ENCODE measurements at places on chromosomes 7 and 10.

DNA sequence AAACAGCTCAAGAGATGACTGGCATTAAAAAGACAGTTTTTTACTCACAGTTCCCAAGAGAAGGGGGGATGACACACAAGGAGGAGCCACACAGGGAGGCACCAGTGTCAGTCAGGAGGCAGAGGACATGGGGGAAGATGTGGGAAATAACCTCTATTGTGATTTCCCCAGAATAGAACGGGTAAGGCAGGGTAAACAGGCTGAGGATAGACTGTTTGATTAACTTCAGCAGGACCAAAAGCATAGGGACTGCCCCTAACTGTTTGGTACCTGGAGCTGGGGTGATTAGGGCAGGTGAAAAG, 60.7 kb downstream of the RAPGEF5 start:
- no peak for DNase-seq

DNA sequence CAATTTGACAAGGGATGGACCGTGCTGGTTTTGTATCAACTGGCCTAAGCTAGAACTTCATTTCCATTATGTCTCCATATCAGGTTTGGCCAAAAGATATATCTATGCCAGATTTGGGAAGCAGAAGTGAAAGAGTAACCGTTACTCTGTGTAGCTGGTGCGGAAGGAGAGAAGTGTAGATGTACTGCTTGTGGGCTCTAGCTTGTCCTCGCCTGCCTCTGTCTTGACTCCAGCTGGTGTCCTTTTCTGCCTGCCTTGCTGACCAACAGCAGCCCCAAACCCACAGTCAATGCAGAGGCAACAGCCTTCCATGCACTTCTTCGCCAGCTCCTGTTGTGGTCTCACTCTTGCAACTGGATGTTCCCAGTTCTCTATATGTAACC, 128.5 kb downstream of the KIF20B start:
- no peak for DNase-seq

- no peak for DNase-seq
These were observed 674 bp downstream of the MRPS24 start for GRCh38 chr7:43868681-43869005.

- DNase-seq, result no peak
These were observed 122.2 kb downstream of the CUBN start for GRCh38 chr10:17007418-17007770.

DNA sequence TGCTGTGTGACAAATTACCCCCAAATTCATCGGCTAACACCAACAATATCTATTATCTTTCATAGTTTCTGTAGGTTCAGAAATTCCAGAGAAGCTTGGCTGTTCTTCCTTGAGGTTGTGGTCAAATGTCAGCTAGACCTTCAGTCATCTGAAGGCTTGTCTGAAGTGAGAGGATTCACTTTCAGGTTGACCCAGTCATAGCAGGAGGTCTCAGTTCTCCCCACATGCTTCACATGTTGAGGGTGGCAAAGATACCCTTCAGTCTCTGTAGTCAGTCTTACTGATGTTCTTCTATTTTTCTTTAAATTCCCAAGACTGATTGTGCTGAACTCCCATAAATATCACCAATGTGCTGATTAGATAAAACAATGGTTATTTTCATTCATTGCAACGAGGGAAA, 1692.0 kb downstream of the REEP3 start:
- DNase-seq, result no peak

GRCh38 chr10:97518301-97519043, 19.7 kb downstream of the UBTD1 start:
- DNase-seq, result no peak

DNA sequence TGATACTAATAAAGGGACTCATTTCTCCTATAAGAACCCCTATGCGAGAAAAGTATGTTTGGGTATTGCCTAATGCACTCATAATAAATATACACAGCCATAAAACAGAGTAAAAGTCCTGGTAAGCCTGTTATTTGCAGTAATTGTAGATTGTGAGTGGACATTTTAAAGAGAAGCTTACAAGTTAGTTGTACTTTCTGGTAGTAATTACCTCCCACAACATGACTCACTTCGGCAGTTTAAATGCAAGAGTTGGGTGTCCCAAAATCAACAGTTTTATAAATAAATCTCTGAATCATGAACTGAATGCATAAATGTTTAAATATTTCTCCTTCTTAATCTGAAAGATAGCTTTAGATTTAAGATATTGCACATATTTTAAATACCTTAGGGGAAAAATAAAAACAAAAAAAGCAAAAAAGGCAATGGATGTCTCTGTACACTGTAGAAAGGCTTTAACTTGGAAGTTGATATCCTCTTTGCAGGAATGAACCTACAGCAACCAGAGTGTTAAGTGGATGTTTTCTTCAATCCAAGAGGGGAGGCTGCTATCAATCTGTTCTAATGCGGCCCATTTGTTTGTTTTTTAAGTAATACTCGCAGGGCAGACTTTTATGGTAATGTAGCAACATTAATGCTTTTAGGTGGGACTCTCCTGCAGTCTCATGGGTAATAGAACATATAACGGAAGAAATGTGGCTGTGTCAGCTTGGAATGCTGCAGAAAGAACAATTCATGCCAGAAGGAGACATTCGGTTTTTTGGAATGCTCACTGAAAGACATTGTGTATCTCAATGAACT, 57.3 kb upstream of the ZEB1 start:
- DNase-seq, result no peak

DNA sequence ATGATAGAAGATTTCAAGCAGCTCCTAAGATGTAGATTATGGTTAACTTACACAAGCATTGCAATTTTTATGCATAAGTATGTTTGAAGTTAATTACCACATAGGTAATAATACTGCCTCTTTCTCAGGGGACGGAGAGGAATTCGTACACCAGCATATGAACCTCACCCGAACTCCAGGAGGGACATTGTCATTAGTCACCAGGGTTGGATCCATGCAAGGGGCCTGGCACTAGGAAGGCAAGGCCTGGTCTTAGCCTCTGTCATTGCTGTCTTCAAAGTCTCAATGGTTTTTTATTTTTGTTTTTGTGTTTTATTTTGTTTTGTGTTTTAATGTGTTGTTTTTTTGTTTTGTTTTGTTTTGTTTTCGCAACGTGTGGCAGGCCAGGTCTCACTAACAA, 145.6 kb upstream of the PPP2R2D start:
- DNase-seq, result no peak

DNA sequence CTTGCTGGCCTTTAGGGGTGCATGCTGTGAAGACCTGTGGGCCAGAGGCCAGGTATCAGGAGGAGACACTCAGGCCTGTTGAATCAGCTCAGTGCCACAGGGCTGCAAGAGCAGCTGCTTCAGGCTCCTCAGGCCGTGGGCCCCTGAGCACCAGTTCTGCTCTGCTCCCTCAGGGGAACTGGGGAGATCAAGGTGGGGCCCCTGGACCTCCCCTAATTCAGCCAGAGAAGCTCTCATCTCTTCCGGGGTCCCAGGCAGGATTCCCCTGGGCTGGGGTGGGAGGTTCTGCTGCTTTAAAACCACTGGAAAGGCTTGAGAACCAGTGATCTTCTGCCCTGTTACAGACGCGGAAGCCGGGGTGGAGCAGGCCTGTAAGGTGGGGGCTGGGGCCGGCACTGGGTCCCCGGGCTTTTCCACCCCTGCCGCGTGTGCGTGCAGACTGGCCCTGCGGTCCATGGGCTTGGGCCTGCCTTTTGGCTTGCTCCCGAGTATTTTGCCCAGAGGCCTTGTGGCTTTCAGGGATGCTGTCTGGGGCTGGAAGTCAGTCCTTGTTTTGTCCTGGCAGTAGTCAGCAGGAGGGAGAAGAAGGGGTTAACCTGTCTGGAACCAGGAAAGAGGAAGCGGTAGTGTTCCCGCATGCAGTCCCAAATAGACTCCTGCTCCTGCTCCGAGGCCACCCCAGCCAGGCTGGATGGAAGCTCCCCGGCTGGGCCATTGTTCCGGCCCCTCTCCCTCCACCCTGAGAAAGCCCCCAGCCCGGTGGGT, 74.3 kb downstream of the LHPP start:
- peak; percentile 54 for DNase-seq

DNA sequence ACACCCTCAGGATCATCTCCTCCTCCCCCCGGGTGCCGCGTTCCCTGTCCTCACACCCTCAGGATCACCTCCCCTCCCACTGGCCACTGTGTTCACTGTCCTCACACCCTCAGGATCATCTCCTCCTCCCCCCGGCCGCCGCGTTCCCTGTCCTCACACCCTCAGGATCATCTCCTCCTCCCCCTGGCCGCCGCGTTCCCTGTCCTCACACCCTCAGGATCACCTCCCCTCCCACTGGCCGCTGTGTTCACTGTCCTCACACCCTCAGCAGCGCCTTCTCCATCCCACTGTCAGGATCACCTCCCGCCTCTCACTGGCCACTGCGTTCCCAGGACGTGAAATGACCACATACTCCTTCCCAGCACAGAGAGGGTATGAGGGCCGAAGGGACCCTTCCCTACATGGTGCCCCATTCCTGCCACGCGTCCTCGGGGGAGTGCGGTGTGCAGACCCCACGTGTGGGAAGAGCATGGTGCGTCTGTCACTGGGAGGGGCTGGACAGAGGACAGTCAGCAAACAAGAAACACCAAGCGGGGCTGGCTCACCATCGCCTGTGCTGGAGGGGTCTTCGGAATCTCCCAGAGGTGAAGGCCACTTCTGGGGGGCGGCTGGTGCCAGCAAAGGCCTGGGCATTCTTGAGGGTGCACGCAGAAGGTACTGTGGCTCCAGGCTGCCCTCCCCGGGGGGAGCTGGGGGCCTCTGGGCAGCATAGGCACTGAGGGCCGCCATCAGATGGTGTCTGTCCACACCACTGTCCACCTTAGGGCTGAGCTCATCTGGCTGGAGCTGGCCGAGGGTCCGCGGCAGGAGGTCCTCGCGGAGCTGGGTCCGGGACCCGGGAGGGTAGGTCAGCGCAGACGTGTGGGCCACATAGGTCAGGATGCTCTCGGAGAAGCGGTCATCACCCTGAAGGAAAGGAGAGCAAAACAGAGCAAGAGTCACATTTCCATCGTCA, 421.0 kb downstream of the PTPRN2 start:
- DNase-seq, result no peak

DNA sequence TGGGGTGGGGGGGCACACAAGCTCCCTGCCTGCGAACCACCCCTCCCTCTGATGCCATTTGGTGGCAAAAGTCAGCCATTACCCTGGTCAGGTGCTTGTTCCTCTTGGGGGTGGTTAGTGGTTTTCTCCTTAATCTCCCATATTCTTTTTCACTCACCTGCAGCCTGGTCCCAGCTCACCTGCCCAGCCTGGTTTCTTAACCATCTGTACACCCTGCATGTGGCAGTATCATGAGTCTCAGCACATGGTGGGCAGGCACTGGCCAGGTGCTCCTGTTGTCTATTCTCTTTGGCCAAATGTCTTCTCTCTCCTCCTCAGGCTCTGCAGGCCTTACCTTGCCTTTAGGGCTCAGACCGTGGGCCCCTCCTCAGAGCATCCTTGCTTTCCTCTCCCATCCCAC, 30.5 kb downstream of the OGDH start:
- DNase-seq, result no peak

GRCh38 chr7:116122972-116123595, 87.3 kb upstream of the TES start:
- DNase-seq, result no peak

DNA sequence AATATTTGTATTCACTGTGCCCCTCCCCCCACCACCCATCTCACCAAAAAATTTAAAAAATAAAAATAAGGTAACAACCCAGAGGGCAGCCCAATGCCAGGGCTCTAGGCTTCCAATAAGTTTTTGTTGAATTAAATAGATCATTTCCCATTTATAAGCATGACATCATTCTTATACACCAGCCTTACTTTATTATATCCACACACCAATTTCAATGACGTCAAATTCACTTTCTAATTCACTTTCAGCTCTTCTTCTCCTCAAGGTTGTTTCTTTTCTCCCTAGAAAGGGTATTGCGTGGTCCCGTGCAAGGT, 1.2 kb upstream of the DKK1 start:
- no peak for DNase-seq

DNA sequence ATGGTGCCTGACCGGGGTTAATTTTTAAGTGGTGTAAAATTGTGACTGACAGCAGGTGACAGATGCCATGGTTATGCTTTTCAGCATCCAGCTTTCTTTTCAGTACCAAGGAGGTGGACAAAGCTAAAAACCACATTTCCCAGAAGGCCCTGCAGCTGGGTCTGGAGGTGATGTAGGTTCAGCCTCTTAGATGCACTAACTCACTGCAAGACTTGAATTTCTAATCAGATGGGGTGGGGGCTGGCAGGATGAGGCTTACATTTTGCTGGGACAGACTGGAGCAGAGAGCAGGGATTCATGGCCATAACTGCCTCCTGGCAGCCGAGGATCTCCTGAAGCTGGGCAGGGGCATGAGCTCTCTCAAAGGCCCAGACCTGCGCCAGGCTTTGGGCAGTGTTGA, 52.4 kb downstream of the PDIA4 start:
- peak; percentile 71 for DNase-seq

GRCh38 chr10:119651514-119652360, 557 bp downstream of the BAG3 start:
- DNase-seq, result no peak

GRCh38 chr10:78955206-78955605, 113.6 kb upstream of the ZMIZ1 start:
- DNase-seq, result no peak

- DNase-seq, result no peak
These were observed 32.8 kb upstream of the CFAP46 start for GRCh38 chr10:132974886-132975830.

- no peak for DNase-seq
These were observed 157.8 kb downstream of the SNX10 start for GRCh38 chr7:26449175-26450165.

GRCh38 chr7:2046581-2047565, 185.9 kb downstream of the MAD1L1 start:
- no peak for DNase-seq

DNA sequence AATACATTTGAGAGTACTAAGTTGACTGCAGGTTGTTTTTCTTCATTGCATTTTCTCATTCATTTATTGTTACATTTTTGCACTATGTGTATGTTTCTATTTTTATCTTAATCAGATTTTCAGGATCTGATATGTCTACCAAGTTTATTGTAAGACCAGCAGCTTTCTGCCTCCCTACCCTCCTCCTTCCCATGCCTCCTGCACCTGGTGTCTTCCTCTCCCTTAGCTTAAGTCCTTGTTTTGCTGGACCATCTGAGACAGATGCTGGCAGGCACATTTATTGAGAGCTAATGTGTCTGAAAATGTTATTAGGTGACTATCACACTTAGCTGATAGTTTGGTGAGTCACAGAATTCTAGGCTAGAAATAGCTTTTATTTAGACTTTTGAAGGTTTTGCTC, 79.6 kb downstream of the ANLN start:
- DNase-seq, result peak; percentile 40

DNA sequence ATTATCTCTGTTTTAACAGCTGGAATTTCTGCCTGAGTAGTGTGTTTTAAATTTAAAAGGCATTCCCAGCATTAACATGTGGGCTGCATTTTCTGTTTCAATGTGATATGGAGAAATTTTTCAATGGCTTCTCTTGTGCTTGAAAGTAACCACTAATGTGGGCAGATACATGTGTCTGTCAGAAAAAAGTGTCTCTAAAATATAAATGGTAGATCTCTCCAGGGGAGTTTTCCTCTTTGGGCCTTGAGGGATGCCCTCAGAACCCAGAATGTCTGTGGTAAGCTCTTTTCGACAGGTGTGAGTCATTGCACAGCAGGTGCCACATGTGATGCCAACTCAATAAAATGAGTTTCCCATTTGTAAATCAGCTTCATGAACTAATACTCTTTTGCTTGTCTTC, 221.1 kb downstream of the SEMA3E start:
- no peak for DNase-seq

- DNase-seq, result no peak
These were observed 606.4 kb downstream of the SORCS1 start for GRCh38 chr10:106557951-106558733.

- no peak for DNase-seq
These were observed 119.6 kb upstream of the AFAP1L2 start for GRCh38 chr10:114523876-114524275.

Measured in SK-N-DZ (cell line).